Endothelial cell (in vitro differentiated cells): ENCODE measurements at places on chromosomes 1 and 21.

DNA sequence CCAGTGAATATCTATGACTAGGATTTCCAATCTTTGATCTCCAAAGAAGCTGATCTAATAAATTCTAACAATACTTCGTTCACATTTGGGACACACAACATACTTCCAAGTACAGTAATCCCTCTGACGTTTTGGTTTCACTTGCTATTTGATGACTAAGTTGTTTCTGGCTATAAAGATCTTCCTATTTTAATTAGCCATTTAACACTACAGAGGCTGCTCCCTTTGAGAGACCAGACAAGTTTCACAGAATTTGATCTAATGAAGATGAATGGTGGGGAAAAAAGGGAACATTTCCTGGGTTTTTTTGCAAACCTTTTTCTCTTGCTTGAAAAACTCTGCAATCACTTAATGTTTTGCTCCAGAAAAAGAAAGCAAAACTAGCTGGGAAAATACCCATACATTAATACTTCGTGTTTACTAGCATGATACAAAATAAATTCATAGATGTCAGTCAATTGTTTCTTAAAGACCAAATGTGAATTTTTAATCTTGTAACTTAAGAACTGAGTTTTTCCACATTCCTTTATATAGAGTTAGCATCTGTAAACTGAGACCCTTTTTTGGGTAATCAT lies 28.0 kb upstream of the GLIS1 start:
- no peak for DNase-seq

DNA sequence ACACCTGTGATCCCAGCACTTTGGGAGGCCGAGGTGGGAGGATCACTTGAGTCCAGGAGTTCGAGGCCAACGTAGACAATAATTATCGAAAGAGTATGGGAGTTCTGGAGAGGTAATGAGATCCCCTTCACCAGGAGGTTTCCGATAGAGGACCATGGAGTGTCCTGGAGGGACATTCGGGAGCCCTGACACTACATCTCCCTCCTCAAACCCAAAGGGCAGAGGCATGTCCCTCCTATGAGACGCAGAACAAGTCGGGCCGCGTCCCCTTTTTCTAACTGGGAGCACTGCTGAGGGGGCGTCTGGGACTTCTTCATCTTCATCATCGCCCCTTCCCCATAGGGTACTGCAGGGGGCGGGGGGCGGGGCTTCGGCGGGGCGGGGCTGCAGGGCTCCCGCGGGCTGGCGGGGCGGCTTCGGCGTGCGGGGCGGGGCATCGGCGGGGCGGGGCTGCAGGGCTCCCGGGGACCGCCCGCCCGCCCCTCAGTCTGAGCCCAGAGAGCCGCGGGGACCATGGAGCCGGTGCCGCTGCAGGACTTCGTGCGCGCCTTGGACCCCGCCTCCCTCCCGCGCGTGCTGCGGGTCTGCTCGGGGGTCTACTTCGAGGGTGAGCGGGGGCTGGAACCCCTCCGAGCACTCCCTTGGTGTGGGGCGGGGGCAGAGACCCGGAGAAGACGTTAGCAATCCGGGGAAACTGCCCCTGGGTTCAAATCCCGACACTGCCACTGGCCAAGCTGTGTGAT lies at the start of gene THEMIS2:
THEMIS2 (plus strand) TSS at position 486 of the 743 bp plus-strand sequence; CDS start at position 514, 28 bp downstream.
- peak; percentile 76 for DNase-seq

GRCh38 chr1:82704393-82704792 lies 903.7 kb downstream of the ADGRL2 start:
- no peak for DNase-seq

DNA sequence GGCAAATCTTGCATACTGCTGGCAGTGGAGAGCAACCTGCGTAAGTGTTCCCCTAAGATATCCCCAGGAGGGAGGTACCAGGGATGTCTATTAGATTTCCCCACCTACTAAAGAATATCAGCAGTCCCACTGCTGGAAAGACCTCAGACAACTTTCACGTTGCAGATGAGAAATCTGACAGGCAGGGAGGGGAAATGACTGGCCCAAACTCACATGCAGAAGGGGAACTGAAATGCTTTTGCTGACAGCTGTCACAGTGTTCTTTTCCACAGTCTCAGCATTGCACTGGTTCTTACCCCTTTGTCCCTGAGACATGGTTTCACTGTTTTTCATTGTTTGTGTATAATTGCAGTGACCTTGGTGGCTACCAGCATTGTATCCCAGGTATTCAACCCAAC lies 84.8 kb upstream of the ATP1A1 start:
- DNase-seq = no peak

- DNase-seq = no peak
Measured at GRCh38 chr1:14952626-14953314, 200.8 kb upstream of the TMEM51 start.
